ENCODE measurements at places on chromosomes 7 and 10.

GRCh38 chr10:77872151-77872946, 54.2 kb downstream of the DLG5 start:
- DNase-seq = no peak

DNA sequence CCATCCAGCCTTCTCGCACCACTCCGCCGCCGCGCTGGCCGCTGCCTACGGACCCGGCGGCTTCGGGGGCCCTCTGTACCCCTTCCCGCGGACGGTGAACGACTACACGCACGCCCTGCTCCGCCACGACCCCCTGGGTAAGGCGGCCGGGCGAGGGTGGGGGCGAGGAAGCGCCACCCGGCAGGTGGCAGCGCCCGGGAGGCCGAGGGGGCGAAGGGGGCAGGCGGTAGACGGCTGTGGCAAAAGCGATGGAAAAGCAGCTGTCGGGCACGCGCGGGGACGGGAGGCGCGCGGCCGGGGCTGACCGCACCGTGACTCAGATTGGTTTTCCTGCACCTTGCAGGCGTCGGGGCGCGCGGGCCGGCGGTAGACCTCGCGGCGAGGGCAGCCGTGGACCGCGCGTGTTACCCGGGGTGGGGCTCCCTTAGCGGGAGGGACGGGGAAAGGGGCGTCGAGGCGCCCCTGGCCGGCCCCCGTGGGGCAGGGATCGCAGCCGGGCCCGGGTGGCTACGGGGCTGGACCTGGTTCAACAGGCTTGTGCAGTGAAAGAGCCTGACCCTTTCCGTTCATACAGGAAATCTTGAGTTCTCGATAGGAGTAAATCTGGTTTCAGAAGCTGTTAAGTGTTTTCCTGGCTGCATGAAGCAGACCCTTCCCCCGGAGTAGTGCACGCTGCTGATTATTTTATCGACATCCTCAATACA, 608 bp downstream of the HHEX start:
- DNase-seq = no peak

DNA sequence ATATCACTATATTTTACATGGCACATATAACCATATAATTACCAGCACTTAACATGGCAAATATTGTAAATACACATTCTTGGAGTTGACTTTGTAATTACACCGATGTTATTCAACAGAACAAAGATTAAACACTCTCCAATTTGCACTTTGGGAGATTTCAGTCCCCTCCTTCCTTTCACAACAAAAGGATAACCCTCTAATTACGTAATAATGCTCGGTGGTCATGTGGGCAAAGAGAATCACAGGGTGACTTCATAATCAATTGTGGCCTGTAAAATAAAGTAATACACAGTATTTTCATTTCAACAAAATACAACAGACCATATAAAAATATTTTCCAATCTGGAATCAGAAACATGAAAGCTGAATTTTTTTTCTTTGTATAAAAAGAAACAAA, 73.2 kb downstream of the RHOBTB1 start:
- DNase-seq = no peak

DNA sequence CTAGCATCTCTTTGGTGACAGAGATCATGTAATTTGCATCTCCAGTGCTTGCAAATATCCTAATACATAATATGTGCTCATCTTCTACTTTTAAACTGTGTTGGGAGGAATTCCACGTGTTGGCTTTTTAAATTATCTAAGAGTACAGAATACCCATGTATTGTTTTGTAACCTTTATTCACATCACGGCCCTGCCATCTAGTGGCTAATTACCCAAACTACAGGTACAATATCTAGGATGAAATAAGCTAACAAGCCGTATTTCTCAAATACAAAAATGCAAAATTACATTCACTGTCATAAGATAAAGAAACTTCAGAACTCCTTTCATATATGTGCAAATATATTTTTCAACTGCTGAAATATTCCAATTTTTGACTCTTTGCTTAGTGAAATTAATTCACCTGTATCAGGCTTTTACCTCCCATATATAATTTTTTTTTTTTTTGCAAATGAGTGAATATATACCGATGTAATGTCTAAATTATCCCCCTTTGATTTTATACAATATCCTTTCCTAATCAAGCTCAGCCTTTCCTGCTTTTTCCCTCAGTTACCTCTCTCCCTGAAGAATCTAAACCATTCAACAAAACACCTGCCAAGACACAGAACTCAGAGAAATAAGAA, 30.3 kb upstream of the LSM8 start:
- peak; percentile 57 for DNase-seq

DNA sequence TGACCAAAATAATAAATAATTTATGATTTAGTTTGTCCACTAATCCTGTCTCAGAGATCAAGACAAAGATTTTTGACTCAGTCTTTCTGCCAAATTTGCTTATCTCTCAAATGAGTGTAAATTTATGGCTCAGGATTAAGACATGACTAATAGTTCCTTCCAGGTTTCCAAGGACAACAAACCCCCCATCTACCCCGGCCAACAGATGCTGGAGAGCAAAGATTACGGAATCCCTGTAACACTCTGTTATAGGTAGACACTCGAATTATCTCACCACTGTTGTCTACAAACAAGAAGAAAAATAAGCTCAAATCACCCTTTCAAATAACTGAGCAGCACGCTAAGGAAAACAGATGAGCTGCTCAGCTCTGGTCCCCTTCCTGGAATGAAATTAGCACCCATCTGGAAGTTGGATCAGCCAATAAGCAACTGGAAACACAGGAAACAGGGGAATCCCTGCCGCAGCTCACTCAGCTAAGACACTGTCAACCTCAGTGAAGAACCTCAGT, 56.8 kb upstream of the SVIL start:
- no peak for DNase-seq

DNA sequence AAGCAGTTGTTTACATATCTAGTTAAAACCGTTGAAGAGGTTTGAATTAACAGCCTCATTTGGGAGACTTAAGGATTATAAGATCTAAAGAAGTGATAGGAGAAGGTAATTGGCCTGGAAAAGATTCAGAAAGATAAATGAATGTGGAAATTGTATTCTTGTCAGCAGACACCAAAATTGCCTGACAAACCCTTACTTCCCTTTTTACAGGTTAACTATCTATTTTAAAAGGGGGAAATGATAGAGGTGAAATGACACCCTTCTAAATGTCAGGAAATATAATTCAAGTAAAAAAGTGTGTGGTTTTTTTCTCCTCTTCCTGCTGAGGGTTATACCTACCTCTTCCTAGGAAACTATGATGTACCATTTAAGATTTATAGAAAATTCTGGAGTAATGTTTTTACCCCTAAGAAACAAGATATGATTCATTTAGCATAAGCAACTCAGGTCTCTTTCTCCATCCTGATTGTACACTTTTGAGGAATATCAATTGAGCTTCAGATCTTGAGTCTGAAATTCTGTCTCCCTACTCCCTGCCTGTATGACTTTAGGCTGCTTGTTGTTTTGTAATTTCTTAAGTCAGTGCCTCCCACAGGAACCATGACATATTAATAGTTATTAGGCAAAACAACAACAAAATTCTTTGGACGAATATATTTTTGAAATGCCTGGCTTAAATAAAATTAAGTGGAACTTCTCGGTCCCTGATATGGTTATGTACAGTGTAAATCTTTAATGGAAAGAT, 250.4 kb downstream of the RNLS start:
- DNase-seq = no peak

DNA sequence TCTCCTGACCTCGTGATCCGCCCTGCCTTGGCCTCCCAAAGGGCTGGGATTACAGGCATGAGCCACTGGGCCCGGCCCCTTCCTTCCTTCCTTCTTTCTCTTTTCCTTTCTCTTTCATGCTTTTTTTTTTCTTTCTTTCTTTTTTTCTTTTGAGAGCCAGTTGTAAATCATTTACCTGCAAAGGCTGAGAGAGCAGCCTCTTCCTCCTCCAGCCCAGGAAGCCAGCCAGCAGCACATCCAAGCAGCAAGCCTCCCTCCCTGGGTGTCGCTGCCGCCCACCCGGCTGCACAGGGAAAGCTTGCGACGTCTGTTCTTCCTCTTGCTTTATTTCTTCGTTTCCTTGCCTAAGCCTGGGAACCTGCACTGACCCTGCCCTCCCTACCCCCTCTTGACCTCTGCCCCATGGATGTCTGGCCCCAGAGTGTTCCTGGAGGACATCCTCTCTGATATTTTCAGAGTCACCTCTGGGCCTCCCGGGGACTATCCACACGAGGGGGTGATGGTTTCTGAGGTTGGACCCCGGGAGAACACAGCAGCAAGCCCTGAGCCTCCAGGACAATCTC, 62.8 kb upstream of the MYL10 start:
- no peak for DNase-seq

DNA sequence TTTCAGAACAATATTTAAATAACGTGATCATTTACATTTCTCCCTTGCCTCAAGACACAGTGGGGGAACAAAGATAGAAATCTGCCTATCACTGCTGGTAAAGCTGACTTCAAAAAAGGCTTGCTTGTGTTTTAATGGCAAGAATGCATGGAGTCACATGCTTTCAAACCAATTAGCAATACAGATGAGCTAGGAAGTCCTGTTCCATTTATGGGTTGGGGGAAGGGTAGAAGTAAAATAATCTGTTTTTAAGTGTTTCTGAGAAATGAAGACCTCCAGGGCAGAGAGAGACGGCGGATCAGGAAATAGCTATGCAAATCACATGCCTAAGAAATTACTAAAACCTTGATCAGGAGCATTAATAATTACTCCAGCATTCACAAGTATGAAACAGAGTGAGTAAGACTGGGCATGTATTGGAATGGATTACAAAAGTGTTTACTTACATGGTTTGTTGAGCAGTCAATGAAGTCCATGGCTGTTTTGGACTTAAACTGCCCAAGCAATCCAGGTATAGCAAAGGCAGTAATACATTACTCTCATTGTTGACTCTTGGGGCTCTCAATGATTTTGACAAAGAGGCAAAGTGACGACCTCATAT, 142.0 kb downstream of the ARID5B start:
- DNase-seq = no peak

DNA sequence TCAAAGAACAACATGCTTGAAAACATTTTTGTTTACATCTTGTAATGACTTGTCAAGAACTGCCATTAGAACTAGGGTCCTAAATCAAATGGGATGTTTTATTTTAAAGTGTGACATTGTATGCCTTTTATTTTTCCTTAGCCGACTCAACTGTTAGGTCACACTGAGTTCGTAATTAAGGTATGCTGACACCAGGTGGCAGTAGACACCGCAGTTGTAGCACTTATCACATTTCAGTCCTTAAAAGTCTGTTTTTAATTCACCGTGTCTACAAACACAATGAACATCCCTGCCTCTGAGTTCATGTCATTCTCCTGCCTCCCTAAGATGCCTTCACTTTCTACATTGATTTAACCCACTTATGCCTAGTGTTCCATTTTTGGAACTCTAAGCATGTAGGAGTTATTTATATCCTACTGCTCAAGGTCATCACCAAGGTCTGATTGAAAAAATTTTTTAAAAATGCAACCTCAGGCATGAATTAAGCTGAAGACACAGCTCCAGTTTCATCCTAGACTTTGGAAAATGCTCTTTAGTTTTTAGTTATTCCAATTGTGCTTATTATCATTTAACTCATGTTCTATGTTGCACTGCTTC, 186.1 kb downstream of the BMPER start:
- DNase-seq = peak; percentile 44

- DNase-seq = no peak
Observed at GRCh38 chr10:133292919-133293809, 15.5 kb downstream of the TUBGCP2 start.

DNA sequence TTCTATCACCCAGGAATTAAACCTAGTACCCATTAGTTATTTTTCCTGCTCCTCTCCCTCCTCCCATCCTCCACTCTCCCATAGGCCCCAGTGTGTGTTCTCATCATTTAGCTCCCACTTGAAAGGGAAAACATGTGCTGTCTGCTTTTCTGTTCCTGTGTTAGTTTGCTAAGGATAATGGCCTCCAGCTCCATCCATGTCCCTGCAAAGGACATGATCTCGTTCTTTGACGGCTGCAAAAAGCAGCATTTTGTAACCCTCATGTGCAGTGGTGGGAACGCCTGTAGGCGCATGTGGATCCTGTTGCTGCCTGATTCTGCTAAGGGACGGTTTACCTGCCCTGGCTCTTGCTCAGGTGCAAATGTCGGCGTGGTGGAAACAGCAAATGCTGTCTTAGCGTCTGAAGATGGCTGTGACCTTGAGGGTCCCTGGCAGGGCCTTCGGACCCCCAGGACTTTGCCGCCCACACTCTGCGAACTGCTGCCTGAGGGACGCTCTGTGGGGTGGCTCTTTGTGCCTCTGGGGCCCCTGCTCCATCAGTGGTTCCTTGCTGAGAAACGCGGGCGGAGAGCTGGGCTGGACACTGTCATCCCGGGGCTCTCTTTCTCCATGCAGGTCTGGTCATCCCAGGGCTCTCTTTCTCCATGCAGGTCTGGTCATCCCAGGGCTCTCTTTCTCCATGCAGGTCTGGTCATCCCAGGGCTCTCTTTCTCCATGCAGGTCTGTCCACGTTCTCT, 5.6 kb upstream of the MTG1 start:
- no peak for DNase-seq

- no peak for DNase-seq
Observed at GRCh38 chr10:108567899-108568752, 1355.2 kb downstream of the XPNPEP1 start.

- DNase-seq = no peak
Observed at GRCh38 chr7:27840313-27840712, 100.4 kb downstream of the TAX1BP1 start.

- no peak for DNase-seq
Observed at GRCh38 chr7:44394636-44395035, 69.2 kb upstream of the CAMK2B start.

DNA sequence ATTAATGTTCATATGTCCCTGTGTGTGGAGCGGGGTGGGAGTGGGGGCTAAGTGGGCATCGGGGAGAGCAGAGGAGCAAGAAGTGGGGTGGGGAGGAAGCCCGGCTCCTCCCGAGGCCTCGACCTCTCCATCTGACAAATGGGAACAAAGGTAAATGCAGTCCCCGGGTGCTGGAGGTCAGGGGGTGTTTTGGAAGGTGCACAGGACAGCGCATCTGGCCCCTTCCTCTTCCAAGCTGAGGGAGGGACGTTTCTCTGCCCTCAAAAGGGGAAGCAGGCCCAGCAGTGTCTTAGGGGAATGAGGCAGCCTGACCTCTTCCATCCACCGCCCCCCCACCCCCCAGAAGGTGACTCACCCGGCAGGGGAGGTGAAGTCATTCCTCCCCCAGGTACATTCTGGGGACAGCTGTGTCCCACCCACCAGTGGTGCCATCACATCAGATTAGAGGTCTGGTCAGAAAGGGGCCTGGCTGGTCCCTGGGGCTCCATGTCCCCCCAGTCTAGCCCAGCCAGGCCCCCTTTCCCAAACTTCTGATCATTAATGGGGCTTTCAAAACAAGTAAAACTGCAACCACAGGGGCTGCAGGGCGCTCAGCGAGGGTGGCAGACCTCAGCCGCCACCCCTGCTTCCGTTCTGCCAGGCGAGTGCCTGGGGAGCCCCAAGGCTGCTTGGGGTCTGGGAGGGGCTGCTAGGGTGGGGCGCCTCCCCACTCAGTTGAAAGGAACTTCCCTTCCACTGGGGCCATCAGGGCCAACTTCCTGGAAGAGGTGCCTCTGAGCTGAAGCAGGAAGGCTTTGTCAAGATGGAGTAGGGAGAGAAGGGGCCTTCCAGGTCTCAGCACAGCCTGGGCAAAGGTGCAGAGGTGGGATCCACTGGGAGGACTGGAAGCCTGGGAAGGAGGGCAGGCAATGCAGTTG, 10.8 kb downstream of the LFNG start:
- DNase-seq = no peak

All from NCI-H774 (cell line).